ENCODE measurements at places on chromosomes 13 and 19. TPM values are rescaled to one million over a fixed set of nuclear protein-coding genes. Genes with fewer than 3 reads are reported as not detected.

DNA sequence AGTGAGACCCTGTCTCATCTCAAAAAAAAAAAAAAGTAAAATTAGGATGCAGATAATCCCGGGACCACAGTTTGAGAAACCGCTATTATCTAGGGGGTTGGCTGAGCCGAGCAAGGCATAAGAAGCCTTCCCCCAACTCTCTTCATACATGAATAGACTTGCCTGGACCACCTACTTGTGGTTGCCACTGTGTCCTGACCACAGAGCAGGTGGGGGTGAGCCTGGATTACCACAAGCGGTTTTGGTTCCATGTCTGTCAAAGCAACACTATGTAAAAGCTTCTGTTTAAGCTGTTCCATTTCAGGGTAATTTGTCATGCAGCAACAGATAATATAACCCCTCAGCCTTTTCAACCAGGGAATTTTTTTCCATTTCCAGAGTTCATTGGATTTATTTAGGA is 3.3 kb upstream of the NAPA start:
- DNase-seq = no peak

- no peak for DNase-seq
These were observed 5.3 kb upstream of the GRTP1 start for GRCh38 chr13:113369189-113369588.

GRCh38 chr13:103605546-103606326 is 539.5 kb upstream of the SLC10A2 start:
- no peak for DNase-seq

DNA sequence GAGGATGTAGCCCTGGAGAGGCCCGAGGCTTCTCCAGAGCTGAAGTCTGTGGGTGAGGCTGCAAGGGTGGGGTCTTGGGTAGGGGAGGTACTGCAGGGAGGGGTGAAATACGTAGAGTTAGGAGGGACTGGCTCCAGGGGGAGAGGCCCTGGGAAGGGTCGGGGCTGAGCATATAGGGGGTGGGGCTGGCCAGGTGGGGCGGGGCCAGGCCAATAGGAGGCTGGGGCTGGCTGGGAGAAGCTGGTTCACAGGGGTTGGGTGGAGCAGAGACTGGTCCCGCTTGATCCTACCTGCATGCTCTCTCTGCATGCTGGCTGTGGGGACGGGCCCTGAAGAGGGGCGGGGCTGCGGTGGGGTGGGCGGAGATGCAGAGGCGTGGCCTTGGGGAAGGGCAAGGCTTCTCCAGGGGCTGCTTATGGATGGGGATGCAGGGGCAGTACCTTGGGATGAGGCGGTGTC is 51.9 kb downstream of the CELF5 start:
- peak; percentile 90 for DNase-seq

DNA sequence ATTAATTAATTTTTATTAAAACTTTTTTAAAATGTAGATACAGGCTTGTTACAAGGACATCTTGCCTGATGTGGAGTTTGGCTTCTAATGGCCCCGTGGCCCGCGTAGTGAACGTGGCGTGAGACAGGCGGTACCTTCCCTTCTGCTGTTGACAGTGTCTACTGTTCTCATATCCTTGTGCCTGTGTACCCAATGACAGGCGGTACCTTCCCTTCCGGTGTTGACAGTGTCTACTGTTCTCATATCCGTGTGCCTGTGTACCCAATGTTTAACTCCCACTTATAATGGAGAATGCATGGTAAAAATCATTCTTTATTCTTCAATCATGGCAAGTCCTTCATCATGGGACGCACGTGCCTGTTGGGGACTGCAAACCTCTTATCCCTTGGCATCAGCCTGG is 79.1 kb upstream of the ZNF835 start:
- no peak for DNase-seq

DNA sequence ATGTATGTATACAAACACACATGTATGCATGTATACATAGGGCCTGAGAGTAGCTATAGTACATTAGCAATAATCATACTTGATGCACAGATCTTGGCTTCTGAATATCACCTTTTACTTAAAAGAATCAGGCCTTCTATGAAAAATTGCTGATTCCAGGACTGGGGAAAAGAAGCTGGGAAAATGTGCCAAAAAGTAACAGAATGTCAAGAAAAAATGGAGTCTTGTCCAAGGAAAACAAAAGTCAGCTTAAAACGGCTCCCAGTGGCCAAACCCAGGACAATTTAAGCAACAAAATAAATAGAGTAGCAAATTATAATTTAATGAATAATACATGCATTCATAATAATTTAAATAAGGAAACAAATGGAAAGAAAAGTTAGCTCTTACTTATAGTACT is 2104.9 kb downstream of the PCDH9 start:
- no peak for DNase-seq

- DNase-seq = no peak
These were observed 78.6 kb upstream of the SIAH3 start for GRCh38 chr13:45930177-45930576.

The ZNF211 gene
- total RNA-seq = 27.0 TPM

The GJA3 gene
- 0.17 TPM for total RNA-seq

The PSG1 gene
- not detected for total RNA-seq

The ZNF564 gene
- total RNA-seq = 15.0 TPM

The NOVA2 gene
- 6.7 TPM for total RNA-seq

The SHC2 gene
- 15.9 TPM for total RNA-seq

The SERPINE3 gene
- 0.47 TPM for total RNA-seq

Data from neural progenitor cell (in vitro differentiated cells).